Cortex of kidney (tissue), 1 donor: ENCODE measurements at places on chromosomes 2 and 18.

- no peak for DNase-seq
Observed at GRCh38 chr2:220240641-220241040, 613.2 kb downstream of the SLC4A3 start.

GRCh38 chr2:203648273-203648672, 58.2 kb upstream of the CD28 start:
- no peak for DNase-seq

DNA sequence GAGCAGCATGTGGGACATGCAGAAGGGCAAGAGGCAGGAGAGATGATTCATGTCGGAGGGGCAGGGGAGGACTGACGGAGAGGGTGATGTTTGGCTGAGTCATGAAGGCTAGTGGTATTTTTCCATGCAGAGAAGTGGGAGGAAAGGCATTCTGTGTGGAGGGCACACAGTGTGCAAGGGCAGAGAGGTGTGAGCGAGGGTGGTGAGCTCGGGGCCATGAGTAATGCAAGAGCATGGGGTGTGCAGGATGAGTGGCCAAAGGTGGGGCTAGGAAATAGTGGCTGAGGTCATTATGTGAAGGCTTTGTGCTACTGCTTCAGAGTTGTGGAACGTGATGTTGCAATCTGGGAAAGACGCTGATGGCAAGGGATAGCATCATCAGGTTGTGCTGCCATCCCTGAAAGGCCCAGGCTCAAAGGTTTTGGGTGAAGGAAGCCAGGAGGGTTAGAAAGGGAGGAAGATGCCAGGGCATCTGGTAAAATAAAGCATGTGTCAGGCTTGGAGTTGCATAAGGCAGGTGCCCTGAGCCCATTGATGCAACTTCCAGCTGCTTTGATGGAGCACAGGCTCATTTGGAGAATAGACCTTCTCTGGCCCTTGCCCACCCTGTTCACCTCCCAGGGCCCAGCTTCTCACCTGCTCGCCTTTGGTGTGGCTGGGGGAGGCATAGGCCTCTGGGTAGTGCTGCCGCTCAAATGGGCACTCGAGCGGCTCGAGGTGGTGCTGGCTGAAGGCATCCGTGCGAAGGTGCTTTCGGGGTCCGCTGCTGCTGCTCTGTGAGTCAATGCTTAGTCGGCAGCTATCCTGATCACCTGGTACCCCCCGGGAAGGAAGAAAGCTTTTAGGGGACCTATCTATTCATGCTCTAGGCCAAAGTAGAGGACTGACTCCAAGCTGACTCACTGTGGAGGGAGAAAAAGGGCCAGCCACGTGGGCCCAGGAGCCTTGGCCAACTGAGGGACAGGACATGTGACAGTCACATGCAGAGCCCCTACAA, 37.5 kb downstream of the PAX8 start:
- DNase-seq: no peak

DNA sequence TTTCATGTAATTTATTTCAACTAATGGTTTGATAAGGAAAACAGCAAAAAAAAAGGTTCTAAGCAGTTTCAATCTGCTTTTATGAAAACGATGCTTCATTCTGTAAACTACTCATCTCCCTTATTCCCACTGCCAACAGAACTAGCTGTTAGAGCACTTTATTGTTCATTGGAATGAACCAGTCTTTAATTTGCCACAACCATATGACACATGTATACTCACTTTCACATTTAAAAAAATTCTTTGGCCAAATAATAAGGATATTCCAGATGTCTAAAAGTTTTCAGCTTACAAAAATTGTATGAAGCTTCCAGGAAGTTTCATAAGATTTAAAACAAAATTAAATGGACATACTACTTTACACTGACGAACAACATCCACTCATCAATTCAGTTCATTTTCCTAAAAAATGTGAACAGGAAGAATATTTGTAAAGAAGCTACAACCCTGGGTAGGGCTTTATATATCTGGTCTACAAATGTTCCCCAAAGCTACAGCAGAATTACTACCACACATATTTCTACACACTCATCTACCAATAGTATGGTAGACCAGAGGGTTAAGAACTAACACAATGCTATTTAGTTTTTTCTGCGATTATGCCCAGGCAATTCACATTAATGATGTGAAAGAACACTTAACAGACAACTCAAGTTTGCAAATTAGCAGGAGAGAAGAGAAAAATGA, 37.7 kb downstream of the ZNF521 start:
- no peak for DNase-seq

GRCh38 chr2:64829525-64829924, 159.7 kb upstream of the SLC1A4 start:
- no peak for DNase-seq

- DNase-seq: no peak
Observed at GRCh38 chr2:171520471-171520870, 1.8 kb upstream of the CYBRD1 start.

DNA sequence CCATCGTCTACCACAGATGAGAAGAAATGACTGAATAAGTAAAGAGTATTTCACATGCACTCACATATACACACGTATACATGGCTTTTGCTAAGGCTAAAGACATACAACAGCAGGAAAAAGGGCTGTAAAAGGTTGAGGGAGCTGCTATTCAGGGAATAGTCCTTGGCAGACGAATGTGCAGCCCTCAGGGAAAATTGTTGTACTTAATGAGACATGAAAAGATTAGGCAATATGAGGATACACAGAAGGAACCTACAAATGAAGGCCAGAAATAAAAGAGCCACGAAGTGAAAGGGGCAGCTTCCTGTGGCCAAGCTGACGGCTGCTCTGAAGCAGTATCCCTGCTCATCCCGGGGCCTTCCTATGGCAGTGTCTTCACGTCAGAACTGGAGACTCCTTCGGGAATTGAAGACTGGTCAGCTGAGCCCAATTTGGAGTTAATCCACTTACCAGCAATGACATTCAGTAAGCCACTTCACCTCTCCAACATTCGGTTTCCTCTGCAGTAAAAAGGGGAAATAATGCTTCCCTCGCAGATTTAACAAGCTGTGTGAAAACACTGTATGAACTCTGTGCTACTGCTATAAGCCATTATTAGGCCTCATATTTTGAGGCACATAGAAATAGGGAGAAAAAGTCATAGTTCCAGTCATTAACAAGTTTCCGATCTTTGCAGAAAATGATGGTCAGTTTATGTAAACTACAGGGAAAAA, 221.8 kb downstream of the STK39 start:
- no peak for DNase-seq

- DNase-seq: no peak
Observed at GRCh38 chr2:46479265-46479664, at the start of gene TMEM247. Gene TMEM247 (plus strand): TSS chr2:46479565.

- no peak for DNase-seq
Observed at GRCh38 chr2:42877511-42877910, 85.1 kb upstream of the HAAO start.

DNA sequence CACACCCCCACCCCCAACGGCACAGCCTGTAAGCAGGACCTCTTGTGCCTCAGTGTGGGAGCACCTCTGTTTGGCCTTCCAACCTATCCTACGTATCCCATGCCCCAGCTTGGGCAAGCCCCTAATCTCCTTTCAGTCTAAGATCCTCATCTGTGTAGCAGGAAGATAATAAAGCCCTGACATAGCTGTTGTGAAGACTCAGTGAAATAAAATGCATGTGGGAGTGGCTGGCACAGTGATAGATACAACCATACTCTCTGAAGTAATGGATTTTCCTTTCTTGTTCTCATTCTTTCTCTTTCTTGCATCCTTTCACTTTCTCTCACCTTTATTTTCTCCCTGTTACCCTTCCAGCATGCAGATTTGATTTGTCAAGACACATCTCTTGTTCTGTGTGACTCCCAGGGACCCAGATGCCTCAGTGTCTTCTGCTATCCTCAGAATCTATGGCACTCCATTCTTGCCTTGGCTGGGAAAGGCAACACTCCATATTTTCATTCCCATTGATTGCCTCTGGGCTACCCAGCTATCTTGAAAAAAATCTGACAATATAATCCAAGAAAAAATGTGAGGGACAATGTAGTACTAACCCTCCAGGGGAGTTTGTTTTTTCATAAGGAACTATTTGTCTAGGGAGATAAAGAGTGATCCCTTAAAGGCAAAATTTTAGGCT, 207.2 kb upstream of the SETBP1 start:
- no peak for DNase-seq

GRCh38 chr2:214836568-214836967, 27.1 kb upstream of the BARD1 start:
- no peak for DNase-seq

GRCh38 chr2:224598678-224599077, 13.5 kb upstream of the CUL3 start:
- DNase-seq: no peak

DNA sequence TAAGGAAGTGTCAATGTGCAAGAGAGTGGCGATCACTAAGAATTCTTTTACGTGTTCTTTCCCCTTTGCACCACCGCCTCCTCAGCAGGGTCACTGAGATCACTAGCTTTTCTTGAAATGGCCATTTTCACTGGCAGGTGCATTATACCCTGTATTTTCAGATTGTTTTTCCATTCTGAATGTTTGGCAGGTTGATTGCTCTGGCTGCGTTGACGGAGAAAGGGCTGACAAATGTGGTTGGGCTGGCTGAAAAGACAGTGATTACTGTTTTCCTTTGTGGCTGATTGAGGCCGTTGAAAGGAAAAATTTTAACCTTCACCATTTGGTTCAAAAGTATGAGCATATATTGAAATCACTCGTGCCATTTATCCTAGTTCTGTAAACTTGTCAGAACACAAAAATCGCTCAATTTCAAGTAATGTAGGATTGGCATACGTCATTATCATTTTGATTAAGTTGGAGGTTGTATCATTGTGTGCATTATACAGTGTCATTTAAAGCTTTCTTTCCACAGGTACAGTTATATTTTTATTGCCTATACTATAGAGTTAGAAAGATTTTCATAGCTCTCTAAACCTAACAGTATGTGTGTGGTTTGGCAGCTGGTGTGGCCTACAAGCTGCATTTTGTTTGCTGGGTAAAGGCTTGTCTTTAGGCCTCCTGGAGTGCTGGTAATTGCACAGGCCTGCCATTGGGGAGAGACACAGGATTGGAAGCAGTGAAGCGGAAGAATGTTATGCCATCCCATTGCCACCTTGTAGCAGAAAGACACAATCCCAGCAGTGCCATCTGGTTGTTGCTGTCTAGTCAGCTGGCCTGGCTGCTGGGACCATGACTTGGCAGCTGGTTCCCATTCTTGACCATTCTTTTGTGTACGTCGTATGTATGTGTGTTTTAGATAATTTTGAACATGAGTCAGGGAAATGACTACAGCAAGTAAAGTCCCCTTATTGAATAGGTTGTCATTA, 36.7 kb downstream of the DYNC1I2 start:
- DNase-seq: no peak

DNA sequence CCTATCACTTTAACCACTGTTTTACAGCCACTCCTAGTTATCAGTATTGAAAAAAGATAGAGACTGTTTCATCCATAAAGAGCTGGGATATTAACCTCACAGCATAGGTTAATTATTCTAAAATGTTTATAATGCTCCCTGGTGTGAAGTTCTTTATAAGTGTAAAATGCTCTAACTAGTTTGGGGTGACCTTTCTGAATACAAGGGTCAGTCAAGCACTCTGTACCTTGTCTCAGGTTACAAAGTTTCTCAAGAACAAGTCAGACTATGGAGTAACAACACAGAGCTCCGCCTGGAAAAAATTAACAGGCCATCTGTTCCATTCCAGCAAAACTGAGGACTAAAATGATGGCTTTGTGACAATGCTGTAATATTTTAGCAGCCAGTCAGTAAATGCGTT, 107.4 kb downstream of the NOL4 start:
- no peak for DNase-seq

- no peak for DNase-seq
Observed at GRCh38 chr2:10608273-10608672, 81.5 kb downstream of the NOL10 start.

DNA sequence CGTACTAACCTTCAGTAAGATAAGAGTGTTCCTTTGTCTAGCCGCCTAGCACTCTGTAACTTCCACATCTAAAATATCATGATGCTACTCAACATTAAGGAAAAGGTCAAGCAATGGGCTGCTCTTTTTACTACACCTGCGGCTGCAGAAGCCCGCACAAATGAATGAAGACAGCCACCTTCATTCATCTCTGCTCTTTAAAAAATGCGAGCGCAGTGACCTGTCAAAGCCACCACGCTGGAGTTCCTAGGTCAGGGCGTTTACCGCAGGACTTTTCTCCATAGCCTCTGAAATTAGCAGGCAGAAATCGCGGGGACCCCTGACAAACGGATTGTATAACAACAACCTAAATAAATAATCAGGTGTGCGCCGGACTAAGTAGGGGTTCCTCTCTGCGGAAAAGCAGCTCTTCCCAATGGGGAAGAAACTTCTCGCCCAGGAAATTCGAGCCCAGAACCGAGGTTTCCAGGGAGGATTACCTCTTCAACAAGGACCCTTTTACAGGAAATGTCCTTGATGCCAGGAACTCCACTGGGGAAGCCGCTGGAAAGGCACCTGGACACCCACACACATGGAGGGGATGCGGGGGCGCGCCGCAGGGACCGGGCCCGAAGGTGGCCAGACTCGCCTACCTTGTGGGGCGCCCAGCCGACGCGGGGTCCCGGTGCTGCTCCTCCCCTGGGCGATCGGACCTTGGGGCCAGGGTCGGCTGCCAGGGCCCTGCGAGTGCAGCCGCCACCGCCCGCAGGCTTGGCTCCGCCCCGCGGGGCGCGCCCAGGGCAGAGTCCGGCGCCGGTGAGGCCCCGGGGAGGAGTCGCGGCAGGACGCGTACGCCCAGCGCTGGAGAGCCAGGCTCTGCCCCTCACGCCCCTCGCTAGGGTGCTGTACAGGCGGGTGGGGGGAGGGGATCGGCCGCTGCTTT, at the start of gene CCDC68:
TSS of gene CCDC68 (minus strand) at position 758 of the 922 bp plus-strand sequence. CDS start 16,670 bp downstream, outside the sequence.
- DNase-seq: no peak

GRCh38 chr2:47676261-47676926, 106.6 kb upstream of the MSH6 start:
- no peak for DNase-seq

DNA sequence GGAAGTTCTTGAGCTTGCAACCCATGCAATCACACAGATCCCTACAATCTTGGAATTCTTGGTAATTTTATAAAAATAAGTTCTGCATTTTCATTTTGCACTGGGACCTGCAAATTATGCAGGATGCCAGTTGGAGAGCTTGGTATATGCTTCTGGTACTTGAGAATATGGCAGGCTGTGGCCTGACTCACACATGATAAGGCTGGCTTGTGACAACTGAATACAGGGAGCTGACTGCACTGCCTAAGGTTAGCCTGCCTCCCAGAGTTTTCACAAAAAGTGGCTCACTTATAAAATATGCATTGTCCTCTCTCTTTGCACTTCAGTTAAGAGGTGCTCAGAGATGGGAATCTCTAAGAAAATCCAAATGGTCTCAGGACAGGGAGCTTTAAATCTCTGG, 265.5 kb upstream of the KCNJ3 start:
- no peak for DNase-seq

DNA sequence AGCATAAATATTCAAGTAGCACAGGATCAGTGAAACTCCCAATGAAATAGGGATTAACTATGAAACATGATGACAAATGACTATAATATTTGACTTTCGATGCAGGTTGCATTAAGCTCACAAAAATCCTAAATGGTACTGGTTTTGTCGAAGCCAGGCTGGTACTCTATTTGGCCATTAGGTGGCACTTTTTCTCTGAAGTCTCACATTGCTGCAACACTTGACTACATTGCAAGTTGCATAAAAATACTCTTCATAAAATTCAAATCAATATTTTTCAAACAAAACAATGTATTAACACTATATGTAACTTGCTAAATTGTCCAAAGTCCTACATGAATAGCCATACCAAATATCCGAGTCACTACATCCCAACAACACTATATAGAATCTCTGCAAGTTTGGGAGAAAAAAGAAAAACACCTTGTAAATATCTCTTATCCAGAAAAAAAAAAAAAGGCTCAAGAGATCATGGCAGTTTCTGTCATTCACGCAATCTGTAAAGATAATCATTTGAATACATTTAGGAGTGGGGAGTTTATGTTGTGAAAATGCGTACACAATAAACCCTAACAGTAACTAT, 9.5 kb downstream of the RTTN start:
- DNase-seq: no peak

GRCh38 chr2:74186038-74186437, 7.4 kb upstream of the MOB1A start:
- DNase-seq: no peak
